ENCODE measurements at places on chromosomes 12 and 14.

- DNase-seq: no peak
Observed at GRCh38 chr14:30849354-30849753, 25.0 kb upstream of the COCH start.

DNA sequence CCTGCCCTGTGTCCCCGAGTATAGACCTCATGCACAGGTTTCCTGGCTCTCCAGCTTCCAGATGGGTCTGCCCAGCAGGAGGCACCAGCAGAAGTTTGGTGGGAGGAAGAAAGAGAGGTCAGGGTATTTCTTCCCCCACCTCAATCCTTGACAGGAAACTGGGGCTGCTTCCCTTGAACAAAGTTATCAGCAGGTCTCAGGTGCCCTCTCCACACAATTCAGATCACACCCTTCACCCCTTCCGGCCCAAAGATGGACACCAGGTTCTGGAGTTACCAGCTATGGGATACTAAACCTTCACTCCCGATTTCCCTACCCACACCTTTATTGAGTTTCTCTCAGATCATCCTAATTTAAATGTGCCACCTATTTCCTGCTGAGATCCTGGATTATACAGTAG lies 1.2 kb downstream of the SART3 start:
- no peak for DNase-seq

DNA sequence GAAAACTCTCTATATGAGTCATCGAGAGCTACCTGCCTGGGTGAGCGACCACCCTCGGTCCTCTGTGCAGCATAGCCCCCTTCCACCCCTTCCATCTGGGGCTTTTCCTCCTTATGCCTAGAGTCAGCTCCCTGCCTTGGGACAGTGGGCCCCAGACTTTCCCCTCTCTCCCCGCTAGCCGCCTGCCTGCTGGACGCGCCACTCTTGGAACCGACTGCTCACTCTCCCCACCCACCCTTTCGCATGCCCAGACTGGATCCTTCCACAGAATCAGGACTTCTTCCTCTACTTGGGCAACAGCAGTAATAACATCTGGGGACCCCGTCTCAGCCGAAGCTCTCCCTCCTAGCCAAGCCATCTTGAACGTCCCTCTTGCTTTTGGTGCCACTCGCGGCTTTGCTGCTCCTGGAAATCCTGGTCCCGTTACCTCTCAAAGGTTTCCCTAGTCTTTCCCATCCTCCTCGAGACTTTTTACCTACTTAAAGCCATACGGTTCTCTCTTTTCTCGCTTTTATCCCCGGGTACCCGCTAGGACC lies 671 bp downstream of the ESYT1 start:
- peak; percentile 57 for DNase-seq

DNA sequence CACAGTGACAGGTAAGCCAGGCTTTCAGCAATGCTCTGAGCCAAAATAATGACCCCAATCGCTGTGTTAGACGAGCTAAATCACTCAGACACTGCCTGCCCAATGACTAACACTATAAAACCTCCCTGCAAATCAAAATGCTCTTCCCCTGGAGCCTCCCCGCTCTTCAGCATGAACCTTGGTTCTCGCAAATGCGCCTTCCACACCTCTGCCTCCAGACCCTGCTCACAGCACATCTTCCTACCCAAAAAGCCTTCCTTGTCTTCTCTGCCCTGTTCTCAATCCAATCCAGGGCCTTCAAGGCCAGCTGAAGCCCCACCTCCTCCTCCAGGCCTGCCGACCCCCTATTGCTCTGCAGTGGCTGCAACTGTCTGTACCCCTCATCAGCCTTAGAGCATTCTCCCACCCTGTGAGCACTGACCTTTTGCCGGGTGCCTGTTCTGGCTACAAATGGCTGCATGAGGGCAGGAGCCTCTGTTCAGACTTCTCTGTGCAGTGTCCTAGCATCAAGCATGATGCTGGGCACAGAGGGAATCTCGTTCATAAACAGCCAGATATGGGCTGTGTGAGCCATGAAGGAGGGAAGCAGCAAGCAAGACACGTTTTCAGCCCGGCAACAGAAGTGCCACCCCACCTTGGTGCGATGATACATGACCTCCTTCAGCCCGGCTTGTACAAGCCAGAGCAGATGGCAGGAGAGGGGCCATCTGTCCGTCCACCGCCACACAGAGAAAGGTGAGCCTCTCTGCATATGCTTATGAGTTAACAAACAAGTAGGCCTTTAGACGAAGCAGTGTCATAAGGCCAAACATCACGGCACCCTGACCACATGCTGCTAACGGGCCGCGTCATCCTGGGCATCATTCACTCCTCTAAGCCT lies 64.5 kb upstream of the DDX11 start:
- DNase-seq: no peak

DNA sequence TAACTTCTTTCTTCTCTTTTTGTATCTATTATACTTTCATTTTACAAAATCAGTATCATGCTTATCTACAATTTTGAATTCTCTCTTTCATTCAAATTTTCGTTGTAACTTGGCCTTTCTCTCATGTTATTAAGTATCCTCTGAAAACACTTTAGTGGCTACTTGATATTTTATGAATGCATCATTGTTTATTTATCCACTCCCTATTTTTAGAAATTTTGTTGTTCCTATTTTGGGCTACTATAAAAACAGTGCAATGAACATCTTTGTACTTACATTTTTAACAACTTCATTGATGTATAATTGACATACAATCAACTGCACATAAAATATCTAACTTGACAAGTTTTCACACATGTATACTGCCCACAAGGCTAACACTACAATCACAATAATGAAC lies 44.0 kb upstream of the AMIGO2 start:
- no peak for DNase-seq

DNA sequence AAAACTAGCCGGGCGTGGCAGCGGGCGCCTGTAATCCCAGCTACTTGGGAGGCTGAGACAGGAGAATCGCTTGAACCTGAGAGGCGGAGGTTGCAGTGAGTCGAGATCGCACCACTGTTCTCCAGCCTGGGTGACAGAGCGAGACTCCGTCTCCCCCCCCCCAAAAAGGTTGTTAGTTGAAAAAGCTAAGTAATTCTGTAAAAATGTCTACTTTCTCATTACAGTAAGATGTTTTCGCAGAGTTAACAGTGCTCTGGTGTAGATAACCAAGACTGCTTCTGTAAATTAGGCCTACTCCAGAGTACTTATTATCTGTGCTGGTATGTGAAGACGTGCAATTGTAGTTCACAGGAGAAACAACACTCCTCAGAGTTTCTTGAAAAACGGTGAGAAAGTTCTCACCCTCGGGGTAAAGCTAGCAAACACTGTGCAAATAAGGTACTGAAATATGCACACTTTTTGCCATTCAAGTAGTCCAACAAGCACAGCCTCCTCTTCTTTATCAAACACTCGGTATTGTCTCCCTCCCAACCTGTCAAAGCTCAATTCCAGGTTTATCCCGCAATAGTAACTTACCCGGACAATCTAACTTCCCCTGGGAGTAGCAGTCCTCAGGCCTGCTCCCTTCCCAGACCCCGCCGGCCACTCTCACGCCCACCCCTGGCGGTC lies 974 bp downstream of the BTBD7 start:
- no peak for DNase-seq

DNA sequence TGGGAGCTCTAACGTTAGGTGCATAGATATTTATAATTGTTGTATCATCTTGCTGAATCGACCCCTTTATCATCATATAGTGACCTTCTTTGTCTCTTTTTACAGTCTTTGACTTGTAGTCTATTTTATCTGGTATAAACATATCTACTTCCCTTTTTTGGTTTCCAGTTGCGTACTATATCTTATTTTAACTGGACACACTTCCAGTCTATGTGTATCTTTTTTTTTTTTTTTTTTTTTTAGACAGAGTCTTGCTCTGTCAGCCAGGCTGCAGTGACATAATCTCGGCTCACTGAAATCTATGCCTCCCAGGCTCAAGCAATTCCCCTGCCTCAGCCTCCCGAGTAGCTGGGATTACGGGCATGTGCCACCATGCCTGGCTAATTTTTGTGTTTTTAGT lies 41.9 kb upstream of the ZFP36L1 start:
- no peak for DNase-seq
